ENCODE measurements at places on chromosomes 5 and 9. TPM values are rescaled to one million over a fixed set of nuclear protein-coding genes. Genes with fewer than 3 reads are reported as not detected.

PCDHA3 gene
- polyA plus RNA-seq = 0.13 TPM

DNA sequence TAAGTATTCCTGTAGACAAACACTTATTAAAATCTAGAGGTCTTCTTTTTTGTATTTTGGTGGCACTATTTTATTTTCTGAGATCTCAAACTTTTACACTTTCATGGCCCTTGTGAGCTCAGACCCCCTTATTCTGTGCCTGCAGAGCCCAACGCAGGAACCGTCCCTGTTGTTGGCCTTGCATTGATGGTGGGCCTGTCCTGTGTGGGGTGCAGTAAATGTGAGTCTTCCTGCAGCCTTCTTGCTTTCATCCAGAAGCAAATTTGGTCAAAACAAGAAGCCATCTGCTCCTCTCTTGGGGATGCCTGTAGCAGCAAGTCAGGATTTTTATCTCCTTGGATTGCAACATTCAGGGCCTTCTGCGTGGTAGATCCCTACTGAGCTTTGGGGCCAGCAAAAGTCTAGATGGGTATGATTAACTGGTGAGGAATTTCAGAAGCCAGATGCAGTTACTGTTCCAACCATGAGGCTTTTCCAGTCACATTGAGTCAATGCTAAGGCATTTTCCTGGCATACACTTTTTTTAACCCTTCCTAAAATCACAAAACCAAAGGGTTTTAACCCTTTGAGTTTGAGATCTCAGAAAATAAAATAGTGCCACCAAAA, 31.7 kb downstream of the BASP1 start:
- no peak for DNase-seq

GRCh38 chr5:132629230-132629944, 28.6 kb upstream of the IL13 start:
- no peak for DNase-seq

HCN1 gene
- polyA plus RNA-seq = not detected

DNA sequence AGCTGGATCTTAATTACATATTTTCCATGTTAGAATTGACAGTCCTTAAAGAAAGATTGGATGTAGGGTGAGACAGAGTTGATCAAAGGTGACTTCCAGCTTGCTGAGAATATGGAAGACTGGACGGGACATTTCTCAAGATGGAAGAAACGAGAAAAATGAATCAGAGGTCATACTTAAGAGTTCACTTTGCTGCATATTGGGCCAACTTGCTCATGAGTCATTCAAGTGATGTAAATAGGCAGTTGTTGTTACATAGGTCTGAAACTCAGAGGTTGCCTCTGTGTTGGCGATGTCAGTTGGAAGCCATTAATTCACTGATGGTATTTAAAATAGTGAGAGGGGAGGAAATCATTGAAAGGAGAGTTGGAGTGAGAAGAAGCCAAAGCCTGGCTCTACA, 132.8 kb downstream of the CD180 start:
- DNase-seq = no peak

HRCT1 gene
- 13.3 TPM for polyA plus RNA-seq

GRCh38 chr9:104177003-104177611, 83.0 kb downstream of the SMC2 start:
- no peak for DNase-seq

DNA sequence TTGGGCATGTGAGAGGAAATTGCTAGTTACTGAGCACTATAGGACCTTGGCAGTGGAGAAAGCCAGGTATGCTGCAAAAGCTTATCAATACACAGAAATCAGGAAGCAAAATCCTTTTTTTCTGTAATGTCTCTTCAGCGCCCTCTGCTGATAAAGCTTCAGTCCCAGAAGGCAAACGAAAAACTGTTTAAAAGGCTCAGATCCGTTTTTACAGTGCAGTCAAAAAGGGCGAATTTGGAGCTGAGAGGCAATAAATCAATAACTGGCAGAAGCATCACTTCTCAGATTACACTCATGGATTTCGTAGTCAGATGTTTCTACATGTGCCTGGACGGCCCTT, 1.1 kb upstream of the MAN2A1 start:
- no peak for DNase-seq

GMCL2 gene
- not detected for polyA plus RNA-seq

GRCh38 chr5:174317256-174317894, 271.9 kb downstream of the NSG2 start:
- DNase-seq = no peak

- peak; percentile 28 for DNase-seq
Measured at GRCh38 chr5:82359272-82359671, 81.1 kb upstream of the RPS23 start.

IFNA13 gene
- polyA plus RNA-seq = not detected

DNA sequence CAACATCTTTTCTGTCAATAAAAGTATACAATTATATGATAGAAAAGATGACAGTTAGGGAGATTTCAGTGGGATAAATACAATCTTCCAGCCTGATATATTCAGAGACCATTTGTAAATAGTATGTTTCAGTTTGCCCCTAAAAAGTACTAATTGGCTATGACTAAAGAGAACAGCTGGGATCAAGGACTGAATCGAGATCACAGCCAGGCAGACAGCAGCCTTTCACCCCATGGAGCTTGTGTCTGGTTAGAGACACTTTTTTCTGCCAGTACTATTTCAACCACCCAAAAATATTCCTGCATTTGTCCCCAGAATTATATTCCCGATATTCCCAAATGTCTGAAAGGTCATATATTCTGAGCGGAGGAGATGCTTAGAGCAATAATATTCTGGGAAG, 577.3 kb upstream of the TLE4 start:
- no peak for DNase-seq

GRCh38 chr9:134640506-134641172, 964 bp upstream of the COL5A1 start:
- no peak for DNase-seq

GRCh38 chr5:134975843-134976242, 8.1 kb downstream of the CATSPER3 start:
- no peak for DNase-seq

DNA sequence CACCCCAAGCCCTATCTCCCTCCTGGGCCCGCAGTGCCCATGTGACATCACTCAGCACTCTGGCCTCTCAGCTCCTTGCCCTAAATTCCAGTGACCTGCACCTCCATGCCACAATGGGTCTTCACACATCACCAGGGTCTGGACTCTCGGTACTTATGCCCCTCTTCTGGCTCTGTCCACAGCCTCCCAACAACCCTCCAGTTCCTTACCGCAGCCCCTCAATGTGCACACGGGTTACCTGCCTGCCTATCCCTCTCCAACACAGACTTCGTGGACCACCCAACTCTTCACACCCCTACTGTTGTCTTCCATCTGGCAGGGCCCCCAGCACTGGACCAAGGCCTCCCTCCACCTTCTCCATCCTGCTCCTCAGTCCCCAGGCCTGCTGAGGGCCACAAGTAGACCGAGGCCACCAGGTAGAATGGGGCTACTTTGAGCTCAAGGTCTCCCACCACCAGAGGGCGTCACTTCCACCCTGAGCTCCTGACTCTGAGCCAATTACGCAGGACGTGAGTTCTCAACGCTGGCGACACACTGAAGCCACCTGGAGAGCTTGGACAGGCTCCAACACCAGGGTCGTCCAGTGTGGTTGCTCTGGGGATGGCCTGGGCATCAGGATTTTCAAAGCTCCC, 172.1 kb downstream of the GABBR2 start:
- no peak for DNase-seq

DNA sequence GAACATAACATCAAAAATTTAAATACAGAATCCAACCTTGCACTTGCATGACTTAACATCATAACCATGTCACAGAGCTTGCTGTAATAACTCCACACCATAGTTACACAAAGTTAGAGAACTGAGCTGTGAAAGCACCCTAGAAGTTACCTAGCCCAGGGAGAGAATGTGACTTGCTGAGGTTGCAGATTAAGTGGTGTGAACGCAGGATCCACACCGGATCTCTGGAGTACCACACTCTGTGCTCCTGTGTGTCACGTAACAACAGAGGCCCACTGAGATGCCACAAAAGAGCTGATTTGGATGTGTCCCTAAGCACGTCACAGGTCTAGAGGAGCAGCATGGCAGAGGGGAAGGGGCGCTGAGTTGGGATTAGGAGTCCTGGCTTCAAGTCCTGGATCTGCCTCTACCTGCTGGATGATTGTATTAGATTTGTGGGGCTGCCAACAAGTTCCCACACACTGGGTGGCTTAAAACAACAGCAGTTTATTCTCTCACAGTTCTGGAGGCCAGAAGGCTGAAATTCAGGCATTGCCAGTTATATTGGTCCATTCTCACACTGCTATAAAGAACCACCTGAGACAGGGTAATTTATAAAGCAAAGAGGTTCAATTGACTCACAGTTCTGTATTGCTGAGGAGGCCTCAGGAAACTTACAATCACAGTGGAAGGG, 213.3 kb upstream of the TBC1D2 start:
- DNase-seq = no peak

- DNase-seq = no peak
Measured at GRCh38 chr9:114697951-114698351, 16.0 kb upstream of the TEX48 start.

DNA sequence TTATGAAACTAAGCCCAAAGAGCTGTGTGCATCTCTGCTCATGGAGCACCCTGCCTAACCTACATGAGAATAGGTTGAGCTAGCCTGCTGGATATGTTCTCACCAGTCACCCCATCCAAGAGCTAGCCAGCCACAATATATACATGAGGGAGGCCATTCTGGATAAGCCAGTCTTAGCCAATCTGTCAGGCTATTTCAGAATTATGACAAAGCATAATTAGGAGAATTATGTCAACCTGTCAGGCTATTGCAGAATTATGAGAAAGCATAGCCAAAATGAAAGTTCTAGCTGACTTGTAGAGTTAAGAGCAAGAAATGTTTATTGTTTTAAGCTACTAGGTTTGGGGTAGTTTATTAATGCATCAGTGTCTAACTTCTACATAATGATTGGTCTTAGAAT, 189.8 kb downstream of the WDR70 start:
- DNase-seq = no peak

DNA sequence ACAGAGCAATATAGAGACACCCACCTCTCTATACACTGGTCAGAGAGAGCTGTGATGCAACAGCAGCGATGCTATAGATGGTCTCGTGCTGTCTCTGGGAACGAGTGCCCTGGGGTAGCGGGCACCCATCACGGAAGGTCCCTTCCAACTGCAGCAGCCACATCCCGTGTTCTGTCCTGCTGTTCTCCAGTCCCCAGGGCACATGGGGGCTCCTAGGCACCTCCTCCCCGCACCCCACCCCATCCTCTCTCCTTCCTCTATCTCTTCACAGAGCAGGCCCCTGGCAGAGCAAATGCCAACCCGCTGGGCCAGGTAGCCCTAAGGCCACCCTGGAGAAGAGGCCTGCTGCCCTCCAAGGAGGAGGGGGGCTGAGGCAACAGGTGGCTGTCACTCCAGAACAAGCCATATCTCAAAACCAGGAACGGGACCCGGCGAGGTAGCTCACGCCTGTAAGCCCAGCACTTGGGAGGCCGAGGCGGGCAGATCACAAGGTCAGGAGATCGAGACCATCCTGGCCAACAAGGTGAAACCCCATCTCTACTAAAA, 8.2 kb downstream of the FIBCD1 start:
- DNase-seq = no peak

DNA sequence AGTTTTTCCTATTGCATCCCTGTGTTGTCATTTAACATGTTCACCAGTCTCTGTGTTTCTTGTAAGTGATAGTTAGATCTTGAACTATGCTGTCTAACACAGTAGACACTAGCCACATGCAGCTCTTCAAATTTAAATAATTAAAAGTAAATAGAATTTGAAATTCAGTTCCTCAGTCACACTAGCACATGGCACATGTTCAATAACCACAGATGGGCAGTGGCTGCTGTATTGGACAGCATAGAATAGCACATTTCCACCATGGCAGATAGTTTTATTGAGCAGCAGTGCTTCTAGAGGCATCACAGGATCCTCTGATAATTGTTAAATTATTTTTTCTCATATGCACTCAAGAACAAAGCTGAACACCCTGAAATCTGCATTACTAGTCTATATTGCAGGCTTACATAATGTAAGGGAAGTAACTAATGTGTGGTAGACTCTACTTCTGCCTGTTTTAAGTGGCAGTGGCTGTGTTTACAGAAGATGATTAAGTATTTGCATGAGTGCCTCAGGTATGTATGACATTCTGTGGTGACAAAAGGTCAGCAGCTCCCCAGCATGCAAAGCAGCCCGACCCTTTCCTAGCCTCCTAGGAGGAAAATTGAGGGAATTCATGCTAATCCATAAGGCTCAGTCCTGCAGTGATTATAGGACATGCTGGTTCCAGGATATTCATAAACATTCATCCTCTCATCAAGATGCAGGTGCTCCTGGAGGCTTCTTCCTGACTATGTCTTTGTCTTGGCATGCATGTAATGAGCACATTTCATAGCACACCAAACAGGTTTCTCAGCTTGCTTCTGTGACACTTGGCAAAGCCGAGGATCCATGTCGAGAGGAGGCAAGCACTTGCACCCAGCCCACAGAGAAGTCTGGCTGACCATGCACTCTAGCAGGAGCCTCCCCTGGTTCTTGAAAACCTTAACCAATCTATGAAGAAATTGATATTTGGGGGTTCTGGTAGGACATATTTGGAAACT, 45.5 kb downstream of the SH3RF2 start:
- peak; percentile 63 for DNase-seq

DNA sequence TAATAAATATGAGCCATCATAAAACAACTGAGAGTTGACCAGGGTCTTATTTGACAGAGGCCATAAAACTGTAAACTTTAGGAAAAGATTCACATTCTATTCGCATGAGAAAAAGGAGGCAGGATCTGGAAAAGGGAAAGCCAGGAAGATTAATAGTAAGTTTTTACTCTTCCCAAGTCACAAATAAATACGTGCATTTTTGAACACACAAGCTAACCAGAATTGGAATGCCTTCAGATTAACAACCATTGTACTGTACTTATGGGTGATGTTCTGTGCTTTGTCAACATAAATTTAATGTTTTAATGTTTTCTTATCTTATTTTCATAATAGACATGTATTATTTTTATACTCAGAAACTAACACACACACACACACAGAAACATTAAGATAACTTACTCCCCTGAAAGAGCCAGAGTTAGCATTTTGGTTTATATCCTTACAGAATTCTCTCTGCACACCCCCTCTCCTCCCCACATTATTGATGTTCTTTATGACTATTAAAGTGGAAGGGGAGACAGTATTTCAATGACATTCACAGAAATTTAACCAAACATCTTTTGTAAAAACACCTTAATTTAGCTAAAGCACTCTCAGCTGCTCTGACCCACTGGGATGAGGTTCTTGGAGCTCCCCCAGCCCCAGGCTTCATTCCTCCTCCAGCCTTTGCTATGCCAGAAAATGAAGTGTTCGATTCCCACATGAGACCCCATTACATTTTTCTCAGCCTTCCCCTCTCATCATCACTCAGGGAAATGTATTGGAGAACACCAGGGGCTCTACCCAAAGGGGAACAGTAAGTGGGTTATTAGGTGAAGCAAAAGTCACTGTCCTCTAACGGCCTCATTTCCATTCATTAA, 155.5 kb downstream of the ESM1 start:
- no peak for DNase-seq

All from kidney (tissue), 22 donors.